NAMALWA (cell line): ENCODE measurements at places on chromosomes 5 and 9.

GRCh38 chr9:83419961-83420360 is 118.2 kb downstream of the FRMD3 start:
- DNase-seq = no peak

DNA sequence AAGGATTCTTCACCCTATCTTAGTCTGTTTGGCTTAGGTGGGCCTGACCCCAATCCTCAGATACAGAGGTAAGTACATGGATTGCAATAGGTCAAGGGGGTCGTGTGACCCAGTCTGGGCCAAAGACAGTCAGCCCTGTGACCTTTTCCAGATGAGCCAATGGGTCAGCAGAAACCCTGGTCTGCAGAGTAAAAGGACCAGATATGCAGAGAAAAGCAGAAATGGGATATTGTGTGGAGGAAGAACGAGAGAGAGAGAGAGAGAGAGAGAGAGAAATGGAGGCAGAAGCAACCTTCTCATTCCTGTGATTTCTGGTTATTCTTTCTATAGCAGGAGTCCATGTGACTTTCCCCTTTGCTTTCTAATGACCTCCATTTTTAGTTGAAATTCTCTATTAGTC is 40.4 kb upstream of the CRB2 start:
- DNase-seq = no peak

GRCh38 chr5:32450952-32451351 is 6.4 kb upstream of the ZFR start:
- peak; percentile 58 for DNase-seq

GRCh38 chr5:127801751-127802476 is 98.7 kb downstream of the CCDC192 start:
- no peak for DNase-seq

- DNase-seq = no peak
Measured at GRCh38 chr5:9174446-9174845, 371.4 kb downstream of the SEMA5A start.

DNA sequence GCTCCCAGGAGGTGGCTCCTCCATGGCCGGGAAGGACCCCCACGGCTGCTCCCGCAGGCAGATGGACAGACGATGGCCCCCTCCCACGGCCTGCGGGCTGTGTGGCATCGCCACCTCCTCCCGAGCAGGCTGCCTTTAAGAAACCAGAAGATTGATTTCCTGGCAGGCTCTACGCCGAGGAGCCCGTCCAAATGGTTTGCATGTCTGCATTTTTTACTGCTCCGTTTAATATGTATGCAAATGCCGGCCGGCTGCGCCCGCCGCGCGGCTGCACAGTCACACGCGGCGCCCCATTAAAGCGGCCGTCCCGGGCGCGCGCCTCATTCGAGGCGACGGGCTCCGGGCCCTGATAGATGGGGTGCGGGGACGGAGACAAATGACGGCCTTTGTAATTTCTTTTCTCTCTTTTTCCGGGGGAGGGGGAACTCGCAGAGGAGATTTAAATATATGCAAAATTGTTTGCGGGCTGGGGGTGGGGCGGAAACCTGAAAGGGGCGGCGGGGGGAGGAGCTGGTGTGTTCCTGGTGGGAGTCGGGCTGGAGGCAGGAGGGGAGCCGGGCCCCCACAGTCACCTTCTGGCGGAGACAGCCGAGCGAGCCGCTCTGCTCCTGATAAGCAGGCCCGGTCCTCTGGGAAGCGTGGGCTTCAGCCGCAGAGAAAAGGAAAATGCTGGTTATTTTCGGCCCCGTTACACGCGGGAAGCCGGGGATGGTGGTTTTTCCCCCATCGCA is 158.7 kb upstream of the IER5L start:
- DNase-seq = peak; percentile 72

- DNase-seq = no peak
Measured at GRCh38 chr5:9124071-9124470, 421.8 kb downstream of the SEMA5A start.

- no peak for DNase-seq
Measured at GRCh38 chr9:76292246-76292645, 102.0 kb downstream of the RFK start.

GRCh38 chr5:124253203-124253810 is 493.1 kb downstream of the ZNF608 start:
- no peak for DNase-seq

GRCh38 chr9:11471321-11471720 is 858.5 kb upstream of the PTPRD start:
- no peak for DNase-seq

- no peak for DNase-seq
Measured at GRCh38 chr5:145846081-145846480, 10.9 kb upstream of the PRELID2 start.

DNA sequence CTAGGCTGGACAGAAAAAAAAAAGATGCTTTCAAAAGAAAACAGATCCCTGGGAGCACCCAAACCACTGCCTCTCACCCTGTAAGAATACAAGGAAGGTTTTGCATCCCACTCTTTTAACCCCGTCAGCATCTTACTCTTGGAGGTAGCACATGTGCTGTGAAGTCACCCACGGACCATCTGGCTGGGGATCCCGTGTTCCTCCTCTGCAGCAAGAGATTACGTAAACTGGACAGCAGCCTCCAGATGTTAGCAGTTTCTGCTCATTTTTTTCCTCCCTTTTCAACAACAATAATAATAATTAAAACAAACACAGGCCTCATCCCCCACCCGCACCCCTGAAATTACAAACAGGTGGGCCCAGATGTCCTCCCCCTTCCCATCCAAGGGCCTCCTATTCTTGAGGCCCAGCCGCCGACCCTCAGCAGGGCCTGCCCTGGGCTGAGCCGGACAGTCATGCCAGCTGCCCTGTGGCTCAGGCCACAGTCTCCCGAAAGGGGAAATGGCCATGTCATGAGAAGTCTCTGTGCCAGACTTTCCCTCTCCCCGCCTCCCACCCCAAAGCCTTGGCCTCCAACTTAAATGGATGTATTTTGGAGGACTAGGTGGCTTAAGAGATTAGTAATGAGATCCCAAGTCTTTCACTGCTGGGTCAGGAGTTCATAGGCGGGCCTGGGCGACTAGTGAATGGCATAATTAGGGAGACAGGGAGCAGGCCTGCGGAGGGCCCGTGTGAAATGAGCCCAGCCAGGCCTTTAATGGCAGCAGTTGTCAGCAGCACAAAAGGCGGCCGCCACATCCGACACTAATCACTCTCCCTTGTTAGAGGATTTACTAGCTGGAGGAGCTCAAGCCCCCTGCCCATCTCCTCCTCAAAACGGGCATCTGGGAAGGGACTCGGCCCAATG is 165.1 kb downstream of the PAPPA start:
- DNase-seq = no peak

- no peak for DNase-seq
Measured at GRCh38 chr5:1728846-1729245, 70.8 kb downstream of the MRPL36 start.

DNA sequence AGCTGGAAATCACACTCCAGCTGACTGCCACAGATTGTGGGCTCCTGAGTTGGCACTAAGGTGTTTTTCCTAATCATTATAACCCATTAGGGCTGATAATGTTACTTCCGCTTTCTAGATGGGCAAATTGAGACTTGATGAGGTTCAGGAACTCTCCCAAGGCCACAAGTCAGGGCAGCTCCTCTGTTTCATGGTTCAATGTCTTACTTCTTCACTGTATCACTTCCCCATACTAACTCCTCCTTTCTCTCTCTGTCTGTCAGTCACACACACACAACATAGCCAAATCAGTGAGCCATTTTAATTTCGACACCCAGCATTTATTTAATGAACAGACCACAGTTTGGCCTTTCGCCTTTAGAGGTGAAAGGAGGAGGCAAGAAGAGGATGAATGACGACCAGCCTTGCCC is 17.8 kb upstream of the TRAF1 start:
- peak; percentile 85 for DNase-seq

GRCh38 chr9:128792978-128793686 is 6.1 kb downstream of the TBC1D13 start:
- no peak for DNase-seq
